ENCODE measurements at places on chromosomes 1 and 21.
A peak's percentile ranks its signal among the peaks of the same experiment; 100 is the strongest.

DNA sequence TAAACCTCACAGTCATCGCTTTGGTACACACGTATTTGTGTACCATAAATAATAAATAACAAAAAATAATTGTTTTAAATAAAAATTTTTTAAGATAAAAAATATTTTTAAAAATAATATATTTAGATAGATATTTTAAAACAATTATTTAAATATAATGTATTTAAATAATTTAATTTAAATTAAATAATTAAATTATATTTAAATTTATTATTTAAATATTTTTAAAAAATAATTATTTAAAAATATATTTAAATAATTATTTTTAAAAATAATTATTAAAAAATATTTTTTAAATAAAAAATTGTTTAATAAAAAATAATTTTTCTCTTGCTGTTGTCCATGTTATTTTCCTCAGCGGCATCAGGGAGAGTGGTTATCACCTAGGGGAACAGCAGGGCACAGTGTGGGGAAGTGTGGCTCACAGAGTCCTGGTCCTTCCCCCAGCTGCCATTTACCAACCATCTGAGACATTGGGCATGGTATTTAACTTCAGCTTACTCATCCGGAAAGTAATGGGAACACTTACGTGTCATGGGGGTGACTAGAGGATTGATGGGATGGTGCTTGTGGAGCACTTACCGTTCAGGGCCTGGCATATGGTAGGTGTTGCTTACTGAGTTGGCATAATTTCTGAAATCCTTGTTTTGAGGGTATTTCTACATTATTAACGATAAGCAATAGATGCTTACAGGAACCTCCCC lies 92.9 kb upstream of the TSPAN2 start:
- H3K27me3 ChIP-seq, result no peaks in the 10 kb centered on the region
- DNase-seq, result no peak
- H3K4me3 ChIP-seq, result no peak overlapping the region
- no peak overlapping the region for H3K27ac ChIP-seq
- no peaks in the 10 kb centered on the region for H3K4me1 ChIP-seq
- H3K36me3 ChIP-seq, result no peaks in the 10 kb centered on the region

DNA sequence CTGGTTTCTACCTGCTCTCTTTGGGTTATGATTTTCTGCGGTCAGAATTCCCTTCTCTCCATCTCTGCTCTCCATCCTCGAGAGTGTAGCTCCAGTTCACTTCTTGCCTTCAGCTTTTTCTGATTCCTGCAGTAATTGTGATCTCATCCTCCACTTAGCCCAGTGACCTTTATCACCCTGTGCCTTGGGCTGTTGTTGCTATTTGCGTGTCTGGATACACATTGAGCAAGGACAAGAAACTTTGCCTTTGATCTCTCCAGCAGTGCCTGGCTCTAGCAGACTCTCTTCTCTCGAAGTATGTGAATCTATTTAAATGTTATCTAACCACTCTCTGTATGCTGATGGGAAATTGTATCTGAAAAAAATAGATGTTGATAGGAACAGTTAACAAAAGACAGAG lies 76.4 kb upstream of the MARK1 start:
- H3K4me1 ChIP-seq, result no peaks in the 10 kb centered on the region
- H3K36me3 ChIP-seq, result no peaks in the 10 kb centered on the region
- H3K27ac ChIP-seq, result no peak overlapping the region
- H3K27me3 ChIP-seq, result no peaks in the 10 kb centered on the region

DNA sequence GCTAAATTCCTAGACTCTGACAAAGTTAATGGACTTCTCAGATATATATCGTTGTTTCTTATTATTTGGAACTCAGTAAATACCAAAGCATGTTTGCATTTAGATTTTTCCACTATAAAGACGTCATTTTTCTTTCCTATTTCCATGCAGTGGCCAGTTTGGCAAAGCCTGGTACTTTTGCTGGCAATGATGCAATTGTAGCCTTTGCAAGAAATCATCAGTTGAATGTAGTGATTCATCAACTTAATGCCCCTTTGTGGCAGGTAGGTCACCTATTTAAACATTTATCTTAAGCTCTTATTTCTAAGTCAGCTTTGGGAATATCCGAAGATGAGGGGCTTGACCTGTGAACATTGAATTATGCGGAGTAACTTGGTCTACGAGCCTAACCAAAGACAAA lies 12.0 kb downstream of the OTUD3 start:
- H3K36me3 ChIP-seq, result peaks cover 64% of the 10 kb centered on the region
- no peaks in the 10 kb centered on the region for H3K27me3 ChIP-seq
- H3K27ac ChIP-seq, result no peak overlapping the region

GRCh38 chr1:169024800-169025271 lies 81.7 kb upstream of the ATP1B1 start:
- H3K27ac ChIP-seq, result no peak overlapping the region
- no peaks in the 10 kb centered on the region for H3K27me3 ChIP-seq
- H3K36me3 ChIP-seq, result no peaks in the 10 kb centered on the region
- no peak for DNase-seq
- no peak overlapping the region for H3K4me3 ChIP-seq

DNA sequence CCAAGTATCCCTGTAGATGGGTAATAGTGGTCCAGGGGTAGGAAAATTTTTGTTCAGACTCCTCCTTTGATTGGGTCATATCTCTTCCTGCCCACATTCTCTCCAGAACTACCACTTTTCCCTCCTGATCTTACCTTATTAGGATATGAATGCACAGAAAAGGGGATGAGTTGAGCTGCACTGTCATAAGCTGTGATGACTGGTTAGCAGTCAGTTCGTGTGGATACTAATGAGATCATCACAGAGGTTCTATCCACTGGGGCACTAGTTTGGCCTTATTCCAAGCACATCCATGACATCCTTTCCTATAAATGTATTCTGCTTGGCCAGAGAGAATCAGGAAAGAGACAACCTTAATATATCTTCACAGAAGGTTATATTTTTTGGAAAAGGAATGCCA lies 22.1 kb upstream of the TBX15 start:
- H3K27ac ChIP-seq, result no peak overlapping the region
- DNase-seq, result no peak
- no peak overlapping the region for H3K4me3 ChIP-seq
- H3K4me1 ChIP-seq, result no peaks in the 10 kb centered on the region
- no peaks in the 10 kb centered on the region for H3K27me3 ChIP-seq

- no peak for DNase-seq
- H3K27ac ChIP-seq, result no peak overlapping the region
- no peak overlapping the region for H3K4me3 ChIP-seq
- peaks cover 19% of the 10 kb centered on the region for H3K4me1 ChIP-seq
- H3K36me3 ChIP-seq, result no peaks in the 10 kb centered on the region
These were observed 3.0 kb upstream of the C1orf159 start for GRCh38 chr1:1118876-1119220.

- H3K27ac ChIP-seq, result no peak overlapping the region
- no peak for DNase-seq
These were observed 112.5 kb downstream of the ROR1 start for GRCh38 chr1:63886340-63886739.

GRCh38 chr21:29342363-29342957 lies 43.7 kb downstream of the BACH1 start:
- no peak for DNase-seq
- no peak overlapping the region for H3K27ac ChIP-seq
- H3K27me3 ChIP-seq, result no peaks in the 10 kb centered on the region
- no peak overlapping the region for H3K4me3 ChIP-seq

DNA sequence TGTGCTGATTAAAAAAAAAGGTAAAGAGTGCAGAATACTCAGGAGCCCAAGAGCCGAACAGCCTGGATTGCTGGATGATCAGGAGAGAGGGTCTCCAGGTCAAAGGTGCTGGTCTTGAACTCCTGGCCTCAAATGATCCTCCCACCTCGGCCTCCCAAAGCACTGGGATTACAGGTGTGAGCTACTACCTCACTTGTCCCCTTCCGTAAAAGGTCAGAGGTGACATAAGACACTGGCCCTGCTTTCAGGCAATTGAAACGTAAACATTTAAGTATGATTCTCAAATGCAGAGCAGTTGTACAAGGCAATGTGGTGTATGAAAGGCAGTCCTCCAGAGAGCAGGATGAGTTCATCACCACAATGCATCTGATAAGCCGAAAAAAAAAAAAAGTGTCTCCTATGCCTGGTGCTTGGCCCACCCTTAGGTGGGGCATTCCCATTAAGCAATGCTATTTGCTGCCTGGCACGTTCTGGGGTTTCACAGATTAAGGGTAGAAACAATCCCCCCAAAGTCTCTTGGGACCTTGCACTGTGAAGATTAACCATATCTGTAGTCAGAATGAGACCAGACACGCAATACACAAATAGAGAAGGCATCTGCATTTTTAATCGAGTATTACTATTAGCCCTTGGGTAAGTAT lies 47.7 kb downstream of the PARP1 start:
- H3K27ac ChIP-seq, result peak overlapping the region; percentile 99
- no peak overlapping the region for H3K4me3 ChIP-seq
- peaks cover 71% of the 10 kb centered on the region for H3K36me3 ChIP-seq
- H3K27me3 ChIP-seq, result no peaks in the 10 kb centered on the region
- peak; percentile 62 for DNase-seq

DNA sequence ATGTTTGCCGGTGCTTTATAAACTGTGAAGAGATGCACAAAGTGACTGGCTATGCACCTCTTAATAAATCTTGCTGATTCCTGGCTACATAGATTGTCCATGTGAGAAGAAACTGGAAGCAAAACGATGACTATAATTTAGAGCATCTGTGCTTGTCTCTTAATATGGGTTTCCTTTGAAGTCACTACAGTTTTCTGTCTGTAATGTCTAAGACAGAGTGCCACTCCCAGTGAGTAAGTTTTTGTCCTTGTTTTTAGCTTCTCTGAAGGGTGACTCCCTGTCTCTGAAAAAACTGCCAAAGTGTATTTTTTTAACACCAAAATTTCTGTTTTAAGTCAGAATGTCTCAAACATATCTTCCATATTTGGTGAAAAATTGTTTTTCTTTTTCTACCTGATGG lies 175.1 kb downstream of the FASLG start:
- DNase-seq, result no peak
- peaks cover 8% of the 10 kb centered on the region for H3K4me1 ChIP-seq
- no peak overlapping the region for H3K27ac ChIP-seq
- H3K36me3 ChIP-seq, result no peaks in the 10 kb centered on the region
- no peaks in the 10 kb centered on the region for H3K27me3 ChIP-seq

DNA sequence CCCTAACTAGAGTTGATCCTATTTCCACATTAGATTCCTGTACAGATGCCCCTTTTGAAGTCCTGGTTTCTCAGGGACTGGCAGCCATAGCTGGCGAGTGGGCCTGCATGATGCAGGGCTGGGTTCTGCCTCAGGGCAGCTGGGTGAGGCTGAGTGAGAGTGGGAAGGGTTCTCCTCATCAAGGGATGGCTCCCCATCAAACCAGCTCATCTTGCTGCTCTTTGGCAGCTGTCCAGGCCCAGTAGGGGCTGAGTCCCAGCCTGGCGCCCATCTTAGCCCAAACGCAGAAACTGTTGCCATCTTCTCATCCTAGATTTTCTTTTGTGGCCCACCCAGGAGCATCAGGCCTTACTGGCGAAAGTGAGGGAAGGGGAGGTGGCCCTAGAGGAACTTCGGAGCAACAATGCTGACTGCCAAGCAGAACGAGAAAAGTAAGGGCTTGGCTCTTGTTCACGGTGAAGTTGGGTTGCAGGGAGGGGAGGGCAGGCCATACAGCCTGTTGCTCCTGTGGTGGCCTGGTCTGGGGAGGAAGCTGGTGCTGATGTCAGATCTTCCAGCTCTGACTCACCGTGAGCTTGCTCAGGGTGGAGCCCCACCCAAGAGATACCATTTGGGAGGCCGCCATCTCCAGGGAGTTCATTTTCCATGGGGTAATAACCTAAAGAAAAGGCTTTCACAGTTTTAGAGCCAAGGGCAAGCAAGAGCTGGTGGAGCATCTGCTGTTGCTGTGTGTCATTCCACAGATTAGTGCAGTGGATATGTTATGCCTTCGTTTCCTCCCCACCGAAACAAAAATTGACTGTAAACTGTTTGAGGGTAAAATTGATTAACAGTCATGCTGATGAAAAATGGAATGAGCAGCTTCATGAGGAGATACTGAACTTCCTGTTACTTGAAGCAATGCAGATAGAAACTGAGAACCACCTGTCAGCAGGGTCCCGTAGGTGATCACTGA lies 34.7 kb downstream of the TUFT1 start:
- no peak overlapping the region for H3K4me3 ChIP-seq
- no peak for DNase-seq
- no peaks in the 10 kb centered on the region for H3K27me3 ChIP-seq
- no peaks in the 10 kb centered on the region for H3K36me3 ChIP-seq
- no peaks in the 10 kb centered on the region for H3K4me1 ChIP-seq

DNA sequence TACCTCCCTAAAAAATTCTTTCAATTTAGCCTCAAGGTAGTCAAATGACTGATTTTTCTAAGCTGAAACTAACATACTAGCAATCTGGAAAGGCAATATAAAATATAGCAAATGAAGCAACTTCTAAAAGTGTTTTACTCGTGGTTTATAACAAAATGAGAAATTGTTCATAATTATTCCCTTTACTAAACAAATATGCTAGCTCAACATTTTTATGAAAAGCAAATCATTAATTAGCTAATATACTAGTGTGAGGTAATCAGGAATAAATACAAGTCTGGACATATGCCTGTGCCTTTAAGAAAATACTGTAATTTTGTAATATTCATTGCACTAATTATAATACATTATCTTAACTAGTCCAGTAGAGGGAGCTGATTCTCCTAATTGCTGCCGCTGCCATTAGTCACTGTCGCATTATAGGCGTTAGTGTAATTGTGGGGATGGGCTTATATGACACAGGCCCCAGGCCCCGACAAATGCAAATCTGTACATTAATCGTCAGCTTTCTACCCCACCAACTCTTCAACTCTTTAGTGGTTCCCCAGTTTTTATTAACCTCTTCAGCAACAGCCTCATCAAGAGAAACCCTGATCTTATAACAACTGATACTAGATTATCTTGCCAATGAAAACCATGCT lies 160.9 kb downstream of the GABPA start:
- peak; percentile 81 for DNase-seq
- no peaks in the 10 kb centered on the region for H3K27me3 ChIP-seq
- no peak overlapping the region for H3K4me3 ChIP-seq
- H3K36me3 ChIP-seq, result no peaks in the 10 kb centered on the region
- 0 out of 2 replicates have a peak, but pooled peaks cover 2% of the 10 kb centered on the region for H3K4me1 ChIP-seq

DNA sequence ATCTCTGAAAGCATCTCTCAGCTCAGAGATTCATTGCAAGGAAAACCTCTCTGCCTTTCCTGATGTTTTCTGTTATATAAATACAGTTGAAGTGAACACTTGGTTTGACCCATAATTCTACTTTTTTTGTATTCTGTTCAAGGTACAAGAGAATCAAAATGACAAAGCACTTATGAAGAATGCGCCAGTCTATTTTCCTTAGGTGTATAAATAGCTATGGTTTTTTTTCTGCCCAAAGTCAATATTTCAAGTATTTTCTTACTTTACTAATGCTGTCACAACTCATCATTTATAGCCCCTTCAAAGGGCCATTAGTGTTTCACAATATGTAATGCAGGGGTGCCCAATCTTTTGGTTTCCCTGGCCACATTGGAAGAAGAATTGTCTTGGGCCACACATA lies 142.5 kb upstream of the C1orf105 start:
- H3K27ac ChIP-seq, result no peak overlapping the region
- no peak for DNase-seq
- no peaks in the 10 kb centered on the region for H3K4me1 ChIP-seq
- no peak overlapping the region for H3K4me3 ChIP-seq
- H3K27me3 ChIP-seq, result no peaks in the 10 kb centered on the region
- no peaks in the 10 kb centered on the region for H3K36me3 ChIP-seq
